ENCODE measurements at places on chromosomes 3 and 15. TPM values are rescaled to one million over a fixed set of nuclear protein-coding genes. Genes with fewer than 3 reads are reported as not detected.

DNA sequence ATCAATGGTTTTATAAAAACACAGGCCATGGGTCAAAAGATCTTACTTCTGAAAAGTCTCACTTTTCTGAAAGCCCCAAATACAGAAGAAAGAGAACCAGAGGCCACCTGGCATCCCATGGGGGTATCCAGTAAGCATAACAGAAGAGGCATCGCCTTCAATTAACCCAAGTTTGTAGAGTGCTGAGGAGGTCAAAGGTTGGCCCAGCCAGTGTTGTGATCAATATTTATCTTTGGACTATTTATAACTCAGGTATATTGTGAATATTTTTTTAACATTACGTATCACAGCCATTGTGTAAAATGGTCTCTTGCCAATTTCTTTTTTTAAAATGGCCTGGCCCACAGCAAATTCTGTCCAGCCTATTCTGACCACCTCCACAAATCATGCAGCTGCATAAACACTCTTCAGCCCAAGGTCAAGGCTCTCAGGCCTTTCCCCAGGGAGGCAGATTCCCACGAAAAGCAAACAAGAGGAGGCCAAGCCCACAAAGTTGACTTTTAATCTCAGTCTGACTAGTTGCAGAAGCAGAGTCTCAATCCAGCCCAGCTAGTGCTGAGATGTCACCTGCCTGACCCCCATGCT is 26.2 kb upstream of the SPTBN5 start:
- no peaks in the 10 kb centered on the region for H3K4me1 ChIP-seq
- no peak overlapping the region for H3K27ac ChIP-seq
- no peaks in the 10 kb centered on the region for H3K27me3 ChIP-seq
- no peaks in the 10 kb centered on the region for H3K36me3 ChIP-seq
- no peak for DNase-seq
- no peak overlapping the region for H3K4me3 ChIP-seq

GRCh38 chr3:191300422-191300821 is 28.8 kb upstream of the CCDC50 start:
- H3K4me1 ChIP-seq = no peaks in the 10 kb centered on the region
- H3K4me3 ChIP-seq = no peak overlapping the region
- H3K36me3 ChIP-seq = no peaks in the 10 kb centered on the region

DNA sequence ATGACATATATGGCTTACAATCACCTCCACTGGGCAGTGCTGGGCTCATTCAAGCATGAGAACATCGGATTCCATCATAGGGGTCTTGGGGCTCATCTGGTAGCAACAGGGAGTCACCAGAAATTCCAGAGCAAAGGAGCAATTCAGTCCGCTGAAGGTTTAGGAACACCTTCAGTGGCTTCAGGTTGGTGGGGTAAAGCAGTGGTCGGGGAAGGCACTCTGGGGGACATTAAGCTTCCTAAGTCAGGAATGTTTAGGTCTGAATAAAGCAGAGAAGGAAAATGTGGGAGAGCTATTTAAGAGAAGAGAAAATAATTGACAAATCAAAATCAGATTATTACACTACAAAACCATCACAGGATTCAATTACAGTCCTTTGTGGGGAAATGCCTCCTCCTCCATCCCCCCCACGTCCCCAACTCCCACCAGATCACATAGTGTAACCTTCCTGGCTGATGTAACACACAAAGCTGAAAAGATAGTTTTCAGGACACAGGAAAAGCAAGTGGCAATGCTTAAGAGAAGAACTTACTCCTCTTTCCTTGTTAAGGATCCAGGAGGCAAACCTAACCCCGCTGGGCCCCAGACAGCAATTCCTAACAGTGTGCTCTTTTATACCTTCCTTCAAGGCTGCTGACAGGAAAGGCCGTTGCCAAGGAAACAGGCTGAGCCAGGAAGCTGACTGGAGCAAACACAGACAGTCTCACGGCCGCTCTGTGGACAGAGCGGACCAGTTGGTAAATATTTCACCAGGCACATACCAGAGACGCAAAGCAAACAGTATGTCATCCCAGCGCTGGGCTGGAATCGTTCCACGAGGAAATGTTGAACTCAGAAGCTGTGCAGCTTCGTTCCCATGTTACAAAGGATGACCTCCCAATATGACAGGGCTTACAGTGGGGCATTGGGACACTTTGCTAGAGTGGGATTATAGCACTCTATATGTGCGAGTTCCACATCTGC is 57.5 kb upstream of the LMCD1 start:
- H3K4me3 ChIP-seq = no peak overlapping the region
- H3K36me3 ChIP-seq = no peaks in the 10 kb centered on the region
- no peaks in the 10 kb centered on the region for H3K4me1 ChIP-seq
- DNase-seq = no peak
- no peaks in the 10 kb centered on the region for H3K27me3 ChIP-seq
- no peak overlapping the region for H3K27ac ChIP-seq

- no peak overlapping the region for H3K4me3 ChIP-seq
- H3K4me1 ChIP-seq = no peaks in the 10 kb centered on the region
Measured at GRCh38 chr3:127089486-127090145, 103.3 kb upstream of the PRR23E start.

GRCh38 chr3:56122911-56123310 is 345.4 kb downstream of the ERC2 start:
- no peaks in the 10 kb centered on the region for H3K27me3 ChIP-seq
- no peak overlapping the region for H3K4me3 ChIP-seq
- no peaks in the 10 kb centered on the region for H3K36me3 ChIP-seq
- H3K4me1 ChIP-seq = no peaks in the 10 kb centered on the region
- no peak for DNase-seq
- no peak overlapping the region for H3K27ac ChIP-seq

- no peak overlapping the region for H3K27ac ChIP-seq
- H3K4me1 ChIP-seq = no peaks in the 10 kb centered on the region
- no peak for DNase-seq
- no peaks in the 10 kb centered on the region for H3K36me3 ChIP-seq
Measured at GRCh38 chr3:32194653-32195052, 43.8 kb upstream of the CMTM8 start.

GRCh38 chr15:65189102-65189740 is 4.1 kb upstream of the CLPX start:
- H3K27ac ChIP-seq = no peak overlapping the region
- DNase-seq = no peak
- H3K4me3 ChIP-seq = no peak overlapping the region

GRCh38 chr3:20669675-20670074 is 483.7 kb upstream of the SGO1 start:
- no peaks in the 10 kb centered on the region for H3K27me3 ChIP-seq
- H3K27ac ChIP-seq = no peak overlapping the region
- H3K36me3 ChIP-seq = no peaks in the 10 kb centered on the region
- no peaks in the 10 kb centered on the region for H3K4me1 ChIP-seq

GRCh38 chr3:125246237-125246636 is 33.7 kb upstream of the SLC12A8 start:
- no peak for DNase-seq
- H3K4me3 ChIP-seq = no peak overlapping the region
- no peaks in the 10 kb centered on the region for H3K27me3 ChIP-seq
- H3K27ac ChIP-seq = no peak overlapping the region
- H3K36me3 ChIP-seq = no peaks in the 10 kb centered on the region

DNA sequence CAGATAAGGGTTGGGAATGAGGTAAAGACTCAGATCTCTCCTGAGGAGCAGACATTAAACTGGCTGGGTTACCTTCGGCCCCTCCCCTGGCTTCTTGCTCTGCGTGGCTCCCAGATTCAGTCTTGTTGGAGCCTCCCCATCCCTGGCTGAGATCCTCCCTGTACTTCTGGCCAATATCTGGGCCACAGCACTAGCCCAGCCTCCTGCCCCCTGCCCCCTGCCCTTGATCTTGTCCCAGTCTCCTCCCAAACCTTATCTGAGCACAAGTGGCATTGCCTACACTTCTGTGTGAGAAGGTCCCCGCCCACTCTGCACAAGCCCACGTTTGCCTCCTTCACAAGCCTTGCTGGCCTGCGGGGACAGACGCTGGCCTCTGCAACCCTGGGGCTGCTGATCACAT is 16.8 kb downstream of the PLA2G4F start:
- no peaks in the 10 kb centered on the region for H3K27me3 ChIP-seq
- H3K4me3 ChIP-seq = no peak overlapping the region
- no peak for DNase-seq
- H3K27ac ChIP-seq = no peak overlapping the region
- H3K4me1 ChIP-seq = no peaks in the 10 kb centered on the region

DNA sequence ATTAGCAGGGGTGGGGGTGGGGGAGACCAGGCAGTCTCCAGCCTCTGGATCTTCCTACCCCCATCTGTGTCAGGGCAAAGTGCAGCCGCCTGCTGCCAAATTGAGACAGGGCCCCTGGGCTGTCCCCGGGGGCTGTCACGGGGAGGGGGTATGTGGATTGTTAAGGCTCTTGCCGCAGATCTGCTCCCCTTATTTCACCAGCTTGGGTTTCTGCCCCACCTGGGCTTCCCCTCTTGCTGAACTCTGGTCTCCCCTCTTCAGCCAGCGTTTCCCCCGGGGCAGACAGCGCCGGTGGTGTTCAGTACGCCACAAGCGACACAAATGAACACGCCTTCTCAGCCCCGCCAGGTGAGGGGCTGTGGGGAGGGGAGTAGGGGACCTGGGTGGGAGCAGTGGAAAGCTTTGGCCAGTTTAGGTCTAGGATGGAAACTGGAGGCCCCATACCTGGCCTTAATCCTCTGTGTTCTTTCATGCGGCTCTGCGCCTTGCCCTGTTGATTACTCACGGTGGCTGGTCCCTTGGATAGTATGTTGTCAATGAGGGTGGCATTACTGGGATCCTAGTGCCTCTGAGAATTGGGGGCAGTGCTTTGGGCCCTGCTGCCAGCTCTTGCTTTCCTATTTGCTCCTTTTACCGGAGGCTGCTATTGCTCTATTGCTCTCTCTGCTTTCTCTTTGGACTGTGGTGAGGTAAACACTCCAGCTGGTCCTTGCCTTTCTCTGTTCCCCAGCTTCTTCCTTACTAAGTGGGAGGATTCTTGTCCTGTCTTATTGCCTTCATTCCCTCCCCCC is 1.7 kb downstream of the EIF4G1 start:
- peak overlapping the region; percentile 93 for H3K27ac ChIP-seq
- no peaks in the 10 kb centered on the region for H3K4me1 ChIP-seq
- DNase-seq = no peak
- H3K4me3 ChIP-seq = peak overlapping the region; percentile 73
- H3K36me3 ChIP-seq = peaks cover 16% of the 10 kb centered on the region

- no peaks in the 10 kb centered on the region for H3K4me1 ChIP-seq
- peaks cover 38% of the 10 kb centered on the region for H3K36me3 ChIP-seq
- H3K27ac ChIP-seq = no peak overlapping the region
- DNase-seq = no peak
Measured at GRCh38 chr3:5220193-5220592, 32.7 kb downstream of the EDEM1 start.

DNA sequence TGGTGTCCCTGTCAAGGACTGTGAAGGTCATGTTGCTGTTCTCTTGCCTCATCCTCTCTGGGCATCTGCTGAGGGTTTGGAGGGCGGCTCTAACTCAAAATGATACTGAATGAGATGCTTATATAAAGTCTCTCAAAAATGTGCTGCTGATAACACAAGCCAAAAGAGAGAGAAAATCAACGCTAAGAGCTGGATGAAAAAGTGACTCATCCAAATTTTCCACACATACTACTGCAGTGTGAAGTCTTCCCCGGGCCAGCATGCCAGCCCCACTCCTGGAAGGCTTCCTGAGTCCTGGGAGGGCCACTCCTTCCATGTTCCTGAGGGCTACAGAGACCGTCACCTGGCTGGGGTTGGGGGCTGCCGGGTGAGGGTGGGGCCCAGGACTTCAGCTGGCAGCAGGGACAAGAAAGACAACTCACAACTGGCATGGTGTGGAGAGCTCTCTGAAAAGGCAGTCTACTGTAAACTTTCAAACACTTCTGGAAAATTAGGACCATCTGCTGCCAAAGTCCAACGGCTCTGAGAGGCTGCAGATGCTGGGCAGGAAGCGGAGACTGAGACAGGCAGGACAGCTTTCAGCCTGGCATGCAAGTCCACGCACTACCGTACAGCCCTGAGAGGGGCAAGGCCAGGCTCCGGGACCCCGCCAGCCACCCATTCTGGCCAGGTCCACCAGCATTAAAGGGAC is 200.3 kb downstream of the ADAMTS17 start:
- H3K27me3 ChIP-seq = no peaks in the 10 kb centered on the region
- no peaks in the 10 kb centered on the region for H3K36me3 ChIP-seq
- H3K27ac ChIP-seq = no peak overlapping the region

DNA sequence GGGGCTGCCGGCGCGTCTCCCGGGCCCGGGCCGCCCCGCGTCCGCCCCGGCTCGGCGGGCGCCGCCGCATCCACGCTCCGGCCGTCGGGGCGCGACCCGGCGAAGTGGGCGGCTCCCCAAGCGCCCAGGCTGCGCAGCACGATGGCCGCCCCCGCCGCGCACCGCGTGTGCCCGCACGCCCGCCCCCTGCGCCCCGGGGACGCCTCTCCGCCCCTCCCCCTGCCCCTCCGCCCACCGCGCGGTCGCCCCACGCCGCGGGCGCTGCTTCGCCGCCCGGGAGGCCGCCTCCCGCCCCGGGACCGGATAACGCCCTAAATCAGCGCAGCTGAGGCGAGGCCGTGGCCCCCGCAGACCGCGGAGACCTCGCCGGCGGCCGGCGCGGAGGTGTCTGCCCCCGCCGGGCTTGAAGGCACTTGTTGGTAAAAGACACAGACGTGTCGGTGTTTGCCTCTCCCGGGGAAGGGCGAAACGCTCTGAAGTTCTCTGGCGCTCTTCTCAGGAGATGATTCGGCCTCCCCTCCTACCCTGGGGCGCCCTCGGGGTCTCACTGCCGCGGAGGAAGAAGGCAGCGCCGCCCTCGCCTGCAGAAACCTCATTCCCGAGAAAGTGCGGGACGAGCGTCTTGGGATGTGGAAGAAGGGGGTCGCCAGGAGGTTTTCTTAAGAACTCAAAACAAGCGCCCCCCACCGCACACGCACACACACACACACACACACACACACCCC is at the start of gene BNC1:
Gene BNC1 (minus strand): TSS at position 106 of the 725 bp plus-strand sequence. CDS start 36 bp downstream, at position 70.
- no peaks in the 10 kb centered on the region for H3K4me1 ChIP-seq
- DNase-seq = no peak
- H3K27ac ChIP-seq = no peak within 1 kb of the TSS
- peaks cover 3% of the 10 kb centered on the region for H3K27me3 ChIP-seq

- no peak for DNase-seq
- no peaks in the 10 kb centered on the region for H3K4me1 ChIP-seq
- H3K27ac ChIP-seq = no peak overlapping the region
Measured at GRCh38 chr3:8777978-8778267, 8.5 kb upstream of the OXTR start.

DNA sequence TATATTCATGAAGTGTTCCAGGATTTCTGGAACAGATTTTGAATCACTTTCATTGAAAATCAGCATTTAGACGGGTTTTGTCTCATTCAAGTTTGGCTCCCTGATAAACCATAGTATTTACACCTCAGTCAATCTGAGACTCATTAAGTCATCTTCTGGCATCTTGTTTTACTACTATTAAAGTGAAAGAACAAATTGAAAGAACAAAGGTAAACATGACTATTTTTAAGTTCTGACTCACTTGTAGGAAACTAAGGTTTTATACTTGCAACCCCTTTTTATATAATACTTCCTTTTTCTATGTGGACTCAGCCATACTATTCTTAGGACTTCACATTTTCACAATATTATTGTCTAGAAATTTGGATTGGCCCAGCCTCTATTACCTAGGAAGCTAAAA is 854.4 kb downstream of the SQOR start:
- no peaks in the 10 kb centered on the region for H3K36me3 ChIP-seq
- no peak overlapping the region for H3K27ac ChIP-seq
- no peaks in the 10 kb centered on the region for H3K4me1 ChIP-seq
- H3K27me3 ChIP-seq = no peaks in the 10 kb centered on the region
- no peak overlapping the region for H3K4me3 ChIP-seq
- no peak for DNase-seq

CCRL2 gene
- 20.5 TPM for total RNA-seq

C3orf22 gene
- total RNA-seq = not detected

CLEC3B gene
- total RNA-seq = 1.5 TPM

PRSS50 gene
- 0.11 TPM for total RNA-seq

SEMA4B gene
- total RNA-seq = 27.2 TPM

PLA1A gene
- total RNA-seq = not detected

IGSF11 gene
- total RNA-seq = 0.15 TPM

SLC28A1 gene
- total RNA-seq = not detected
